ENCODE measurements at places on chromosomes 3 and 15. TPM values are rescaled to one million over a fixed set of nuclear protein-coding genes. Genes with fewer than 3 reads are reported as not detected.

- no peak for DNase-seq
- no peaks in the 10 kb centered on the region for H3K36me3 ChIP-seq
- no peak overlapping the region for H3K27ac ChIP-seq
These were observed 5.2 kb downstream of the WNT5A start for GRCh38 chr3:55481744-55482495.

GRCh38 chr15:48984811-48985352 is 21.2 kb upstream of the SHC4 start:
- H3K4me1 ChIP-seq, result no peaks in the 10 kb centered on the region
- peaks cover 13% of the 10 kb centered on the region for H3K27me3 ChIP-seq
- H3K27ac ChIP-seq, result no peak overlapping the region
- no peak for DNase-seq
- no peak overlapping the region for H3K4me3 ChIP-seq
- H3K36me3 ChIP-seq, result no peaks in the 10 kb centered on the region

DNA sequence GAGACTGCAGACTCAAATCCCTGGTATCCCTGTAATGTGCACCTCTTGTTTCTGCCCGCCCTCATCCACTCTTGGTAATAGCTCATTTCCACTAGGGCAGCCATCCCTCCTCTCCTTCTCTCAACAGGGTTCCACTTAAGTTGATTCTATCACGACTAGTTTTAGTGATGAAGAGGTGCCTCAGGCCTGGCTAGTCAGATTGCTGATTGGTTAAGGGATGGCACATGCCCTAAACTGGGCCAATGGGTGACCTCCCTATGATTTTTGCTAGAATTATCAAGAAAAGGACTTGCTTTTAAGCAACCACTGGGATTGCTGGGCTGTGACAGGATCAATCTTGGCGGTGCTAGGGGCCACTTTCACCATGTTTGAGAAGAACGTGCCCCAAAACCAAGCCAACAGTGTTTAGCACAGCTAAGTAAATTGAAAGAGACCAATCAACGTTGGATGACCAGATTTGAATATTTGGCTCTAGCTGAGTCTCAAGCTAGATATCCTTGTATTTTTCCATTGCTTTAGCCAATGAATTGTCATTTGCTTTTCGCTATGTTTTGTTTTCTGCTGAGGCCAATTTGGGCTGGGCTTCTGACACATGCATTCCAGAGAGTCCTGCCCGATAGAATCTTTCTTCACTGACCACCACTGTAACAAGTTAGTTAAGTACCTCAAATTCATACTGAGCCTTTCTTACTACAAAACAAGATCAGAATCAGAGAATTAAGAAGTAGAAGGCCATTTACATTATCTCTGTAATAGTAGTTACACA is 131.0 kb downstream of the PDZRN3 start:
- no peak overlapping the region for H3K27ac ChIP-seq
- H3K36me3 ChIP-seq, result no peaks in the 10 kb centered on the region
- DNase-seq, result no peak
- no peaks in the 10 kb centered on the region for H3K4me1 ChIP-seq

DNA sequence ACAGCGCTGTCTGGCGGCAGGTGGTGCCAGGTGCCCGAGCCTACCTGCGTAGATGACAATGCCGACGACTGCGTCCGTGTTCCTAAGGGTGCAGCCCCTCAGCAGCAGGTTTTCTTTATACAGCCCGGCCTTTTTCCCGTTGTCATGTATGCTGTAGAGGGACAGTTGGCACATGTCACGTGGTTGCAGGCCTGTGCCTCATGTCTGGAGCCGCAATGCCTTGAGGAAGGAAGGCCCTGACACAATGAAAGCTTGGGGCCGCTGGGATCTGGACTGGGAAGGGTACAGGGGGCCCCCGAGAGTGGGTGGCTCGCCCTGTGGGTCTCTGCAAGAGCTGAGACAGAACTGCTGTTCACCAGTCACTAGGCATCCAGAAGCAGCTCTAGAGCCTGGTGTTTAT is 136.0 kb downstream of the ATP10A start:
- H3K4me1 ChIP-seq, result no peaks in the 10 kb centered on the region
- no peak overlapping the region for H3K27ac ChIP-seq
- DNase-seq, result no peak
- H3K4me3 ChIP-seq, result no peak overlapping the region

The NOX5 gene
- total RNA-seq, result not detected
